ENCODE measurements at places on chromosomes 2 and 18. TPM values are rescaled to one million over a fixed set of nuclear protein-coding genes. Genes with fewer than 3 reads are reported as not detected.

DNA sequence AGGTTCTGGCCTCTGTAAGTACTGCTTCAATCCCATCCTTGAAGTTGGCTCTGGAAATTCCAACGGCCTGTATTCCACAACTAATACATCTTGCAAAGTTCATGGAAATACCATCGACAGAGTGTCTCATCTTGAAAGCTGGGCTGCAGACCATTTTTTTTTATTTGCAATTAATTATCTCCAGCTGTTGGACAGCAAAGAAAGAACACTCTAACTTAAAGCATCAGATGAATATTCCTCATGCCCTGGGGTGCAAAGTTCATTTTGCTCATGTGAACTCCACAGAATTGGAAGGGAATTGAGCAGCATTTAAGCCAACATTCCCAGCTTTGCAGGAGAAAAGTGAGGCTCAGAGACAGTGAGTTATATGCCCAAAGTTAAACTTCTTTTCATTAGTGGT lies 96.5 kb upstream of the PIEZO2 start:
- no peak for DNase-seq

The FHOD3 gene
- total RNA-seq, result not detected

DNA sequence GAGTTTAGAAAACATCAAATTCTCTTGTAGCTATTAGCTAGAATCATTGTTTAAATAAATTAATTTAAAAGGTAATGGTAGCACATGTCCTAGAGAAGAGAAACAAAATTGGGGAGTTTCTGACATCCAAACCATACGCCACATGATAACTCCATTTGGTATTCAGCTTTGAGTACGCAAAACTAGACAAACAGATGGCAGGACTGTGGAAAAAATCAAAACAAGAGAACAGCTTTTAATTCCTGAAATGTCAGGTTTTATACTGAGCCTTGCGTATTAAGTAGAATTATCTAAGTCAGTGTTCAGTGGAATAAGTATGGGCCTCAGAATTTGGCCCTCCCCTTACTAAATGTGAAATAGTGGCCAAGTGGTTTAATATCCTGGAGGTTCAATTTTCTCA lies 82.4 kb upstream of the PDE1A start:
- no peak for DNase-seq

- DNase-seq, result no peak
These were observed 94.0 kb upstream of the SULT1C3 start for GRCh38 chr2:108145557-108146326.

DNA sequence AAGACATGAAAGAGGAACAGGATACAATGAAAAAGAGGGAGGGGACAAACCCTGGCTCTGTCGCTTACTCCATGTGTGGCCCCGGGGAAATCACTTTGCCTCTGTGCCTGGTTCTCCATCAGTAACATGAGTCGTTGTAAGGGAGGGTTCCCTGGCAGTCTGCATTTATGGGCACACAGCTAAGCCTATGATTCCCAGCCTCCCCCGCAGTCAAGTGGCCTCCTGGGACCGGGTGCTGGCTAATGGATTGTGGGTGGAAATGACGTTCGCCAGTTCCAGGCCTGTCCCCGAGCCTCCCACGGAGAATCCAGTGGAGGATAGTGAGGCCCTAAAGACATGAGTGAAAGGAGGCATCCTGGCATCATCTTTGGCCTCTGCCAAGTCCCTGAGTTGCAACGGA lies 42.7 kb downstream of the SFXN5 start:
- DNase-seq, result no peak

DNA sequence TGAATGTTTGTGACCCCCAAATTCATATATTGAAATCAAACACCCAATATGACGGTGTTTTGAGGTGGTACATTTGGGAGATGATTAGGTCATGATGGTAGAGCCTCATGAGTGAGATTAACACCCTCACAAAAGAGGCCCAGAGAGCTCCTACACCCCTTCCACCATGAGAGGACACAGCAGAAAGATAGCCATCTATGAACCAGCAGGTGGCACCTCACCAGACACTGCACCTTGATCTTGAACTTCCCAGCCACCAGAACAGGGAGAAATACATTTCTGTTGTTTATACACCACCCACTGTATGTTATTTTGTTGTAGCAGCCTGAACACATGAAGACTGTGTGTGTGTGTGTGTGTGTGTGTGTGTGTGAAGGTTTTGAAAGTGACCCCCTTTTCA lies 58.1 kb downstream of the ST3GAL5 start:
- no peak for DNase-seq

- no peak for DNase-seq
These were observed 28.1 kb upstream of the SATB2 start for GRCh38 chr2:199485732-199486335.

- DNase-seq, result no peak
These were observed 3.0 kb downstream of the PAX8 start for GRCh38 chr2:113275556-113276215.

The LOXHD1 gene
- total RNA-seq, result not detected

DNA sequence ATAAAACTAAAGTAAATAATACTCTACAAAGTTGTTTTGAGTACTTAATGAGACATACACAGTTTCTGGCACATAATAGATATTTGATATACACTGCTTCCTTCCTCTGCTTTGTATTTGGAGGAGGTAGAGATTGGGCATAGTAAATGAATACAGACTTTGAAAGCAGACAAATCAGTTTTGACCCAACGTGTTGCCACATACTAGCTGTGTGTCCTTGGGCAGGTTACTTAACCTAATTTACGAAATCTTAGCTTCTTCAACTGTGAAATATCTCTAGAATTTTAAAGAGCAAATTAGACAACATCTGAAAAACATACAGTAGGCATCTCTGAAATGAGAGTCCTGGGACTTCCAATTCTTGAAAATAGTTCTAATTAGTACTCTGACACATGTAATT lies 425.4 kb downstream of the TGIF1 start:
- DNase-seq, result no peak

The LRP2 gene
- not detected for total RNA-seq

DNA sequence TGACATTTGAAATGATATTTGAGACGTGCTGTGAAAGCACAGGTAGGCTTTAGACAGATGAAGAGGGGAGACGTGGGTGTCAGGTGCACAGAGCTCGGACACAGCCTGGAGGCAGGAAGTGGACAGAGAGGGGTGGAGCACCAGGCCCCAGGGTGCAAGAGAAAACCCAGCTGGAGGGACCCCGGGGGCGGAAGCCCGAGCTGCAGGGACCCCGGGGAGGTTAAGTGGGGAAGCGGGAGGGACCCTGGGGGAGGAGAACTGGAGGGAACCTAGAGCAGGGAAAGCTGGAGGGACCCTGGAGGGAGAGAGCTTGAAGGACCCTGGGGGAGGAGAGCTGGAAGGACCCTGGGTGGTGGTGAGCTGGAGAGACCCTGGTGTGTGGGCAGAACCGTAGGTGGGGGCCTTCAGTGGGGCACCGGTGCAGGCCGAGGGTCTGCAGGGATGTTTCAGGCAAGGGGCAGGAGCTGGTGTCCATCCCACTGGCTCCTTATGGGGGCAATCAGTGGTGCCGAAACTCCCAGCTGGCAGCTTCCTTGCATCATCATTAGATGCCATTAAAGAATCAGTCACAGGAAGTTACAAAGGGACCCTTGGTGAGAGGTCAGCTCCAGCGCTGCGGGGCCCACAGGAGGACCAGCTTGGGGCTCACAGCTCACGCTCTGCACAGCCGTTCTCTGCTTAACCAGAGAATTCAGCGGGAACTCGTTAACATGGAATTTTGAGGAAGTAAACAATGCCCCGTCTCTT lies 246.6 kb downstream of the EIPR1 start:
- DNase-seq, result no peak

GRCh38 chr2:224083638-224084037 lies 44.6 kb upstream of the SERPINE2 start:
- DNase-seq, result no peak

The SP9 gene
- total RNA-seq, result not detected

GRCh38 chr2:174606336-174606735 lies 8.7 kb upstream of the WIPF1 start:
- no peak for DNase-seq

The SCN9A gene
- 1.0 TPM for total RNA-seq

The SLC30A3 gene
- not detected for total RNA-seq

GRCh38 chr2:148531235-148531634 lies 113.3 kb upstream of the EPC2 start:
- no peak for DNase-seq

The MALL gene
- not detected for total RNA-seq

- DNase-seq, result no peak
These were observed 35.8 kb downstream of the SKOR2 start for GRCh38 chr18:47215554-47216138.

- peak; percentile 99 for DNase-seq
These were observed 454 bp upstream of the HDAC4 start for GRCh38 chr2:239401067-239401880.

DNA sequence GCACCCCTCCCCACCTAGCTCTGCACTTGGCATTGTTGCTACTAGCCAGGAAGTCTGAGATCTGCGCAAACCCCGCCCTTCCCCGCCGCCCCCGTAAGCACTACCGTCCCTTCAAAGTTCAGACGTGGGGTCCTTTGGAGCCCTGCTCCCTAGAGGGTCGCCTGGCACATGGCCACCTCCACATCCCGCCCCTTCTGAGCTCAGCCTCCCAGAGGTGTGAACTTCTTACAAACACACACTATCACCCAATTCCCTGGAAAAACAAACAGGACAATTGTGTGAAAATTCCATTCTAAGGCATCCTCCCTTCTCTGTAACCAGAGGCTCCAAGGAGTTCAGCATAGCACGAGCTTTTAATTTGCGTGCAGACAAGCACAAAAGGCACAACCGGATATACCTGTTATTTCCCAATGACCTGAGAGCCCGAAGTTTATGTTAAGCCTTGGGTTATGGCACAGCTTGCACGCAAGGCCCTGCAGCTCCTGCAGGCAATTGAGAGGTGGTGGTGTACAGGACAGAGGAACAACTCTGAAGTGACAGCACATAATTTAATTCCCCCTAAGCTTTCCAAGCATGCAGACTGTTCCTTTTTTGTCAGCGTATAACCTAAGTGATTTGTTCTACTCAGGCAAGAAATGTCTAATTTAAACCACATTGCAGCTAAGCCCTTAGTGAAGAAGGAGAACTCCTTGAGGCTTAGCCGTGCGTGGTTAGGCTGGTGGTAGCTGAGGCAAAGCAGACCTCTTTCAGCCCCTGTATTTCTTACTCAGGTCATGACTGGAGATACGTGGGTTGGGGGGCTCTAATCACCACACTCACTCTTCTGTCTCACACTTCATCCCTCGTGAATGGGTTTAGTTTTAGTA lies 20.3 kb upstream of the CYP1B1 start:
- DNase-seq, result no peak

GRCh38 chr2:122031544-122032263 lies 276.3 kb downstream of the TSN start:
- DNase-seq, result peak; percentile 44

DNA sequence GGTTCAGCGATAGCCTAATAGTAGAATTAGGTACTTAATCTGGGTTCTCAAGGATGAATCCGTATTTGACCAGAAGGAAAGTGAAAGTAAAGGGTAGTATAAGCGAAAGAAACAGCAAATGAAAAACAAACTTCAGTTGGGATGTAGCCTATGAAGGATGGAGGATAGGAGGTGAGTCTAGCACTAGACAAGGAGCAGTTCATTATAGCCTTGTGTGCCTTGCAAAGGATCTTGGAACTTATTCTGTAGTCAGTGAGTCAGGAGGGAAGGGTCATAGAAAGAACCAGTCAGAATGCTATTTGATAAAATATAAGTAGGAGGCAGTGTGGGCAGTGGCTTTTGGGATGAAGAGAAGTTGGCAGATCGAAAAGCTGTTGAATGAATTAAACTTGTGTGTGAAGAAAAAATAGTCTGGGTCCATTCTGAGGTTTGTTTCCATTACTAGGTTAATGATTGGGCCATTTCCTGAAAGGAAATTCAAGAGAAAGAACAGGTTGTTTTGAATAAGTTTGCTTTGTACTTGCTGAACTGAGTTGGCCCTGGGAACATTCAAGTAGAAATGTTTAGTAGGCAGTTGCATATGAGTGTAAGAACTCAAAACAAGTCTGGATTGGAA lies 48.5 kb downstream of the ANKRD12 start:
- no peak for DNase-seq

GRCh38 chr2:118003396-118003824 lies 10.5 kb downstream of the CCDC93 start:
- DNase-seq, result peak; percentile 73

DNA sequence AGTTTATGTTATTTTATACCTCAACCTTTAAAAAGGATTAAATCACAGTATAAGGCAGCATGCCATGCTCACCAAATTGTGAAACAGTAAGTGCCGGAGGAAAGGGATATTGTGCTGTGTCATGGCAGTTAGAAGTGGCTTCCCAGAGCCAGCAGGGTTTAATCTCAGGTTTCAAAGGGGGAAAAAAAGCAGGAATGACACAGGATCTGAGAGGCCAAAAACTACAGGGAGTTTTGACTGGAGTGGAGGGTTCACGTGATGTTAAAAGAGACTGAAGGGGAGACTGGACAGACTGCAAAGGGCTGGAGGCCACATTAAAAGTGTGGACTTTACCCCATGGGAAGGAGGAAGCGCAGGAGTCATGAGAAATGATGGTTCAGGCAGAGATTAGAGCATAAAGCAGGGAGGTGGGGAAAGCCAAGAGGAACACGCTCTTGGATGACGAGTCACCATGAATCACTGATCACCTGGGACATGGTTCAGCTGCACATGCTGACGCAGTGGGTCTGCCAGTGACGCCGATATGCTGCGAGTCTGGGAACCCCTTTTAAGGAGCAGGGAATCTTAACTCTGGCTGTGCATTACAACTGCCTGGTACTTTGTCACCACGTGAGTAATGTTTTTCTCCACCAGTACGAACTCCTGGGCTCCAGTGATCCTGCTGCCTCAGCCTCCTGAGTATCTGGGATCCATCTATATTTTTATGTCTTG lies 6.1 kb downstream of the CHMP1B start:
- DNase-seq, result no peak

GRCh38 chr2:185417688-185418087 lies 320.9 kb upstream of the FSIP2 start:
- no peak for DNase-seq

- no peak for DNase-seq
These were observed 281.1 kb downstream of the ZNF516 start for GRCh38 chr18:76213991-76214390.

DNA sequence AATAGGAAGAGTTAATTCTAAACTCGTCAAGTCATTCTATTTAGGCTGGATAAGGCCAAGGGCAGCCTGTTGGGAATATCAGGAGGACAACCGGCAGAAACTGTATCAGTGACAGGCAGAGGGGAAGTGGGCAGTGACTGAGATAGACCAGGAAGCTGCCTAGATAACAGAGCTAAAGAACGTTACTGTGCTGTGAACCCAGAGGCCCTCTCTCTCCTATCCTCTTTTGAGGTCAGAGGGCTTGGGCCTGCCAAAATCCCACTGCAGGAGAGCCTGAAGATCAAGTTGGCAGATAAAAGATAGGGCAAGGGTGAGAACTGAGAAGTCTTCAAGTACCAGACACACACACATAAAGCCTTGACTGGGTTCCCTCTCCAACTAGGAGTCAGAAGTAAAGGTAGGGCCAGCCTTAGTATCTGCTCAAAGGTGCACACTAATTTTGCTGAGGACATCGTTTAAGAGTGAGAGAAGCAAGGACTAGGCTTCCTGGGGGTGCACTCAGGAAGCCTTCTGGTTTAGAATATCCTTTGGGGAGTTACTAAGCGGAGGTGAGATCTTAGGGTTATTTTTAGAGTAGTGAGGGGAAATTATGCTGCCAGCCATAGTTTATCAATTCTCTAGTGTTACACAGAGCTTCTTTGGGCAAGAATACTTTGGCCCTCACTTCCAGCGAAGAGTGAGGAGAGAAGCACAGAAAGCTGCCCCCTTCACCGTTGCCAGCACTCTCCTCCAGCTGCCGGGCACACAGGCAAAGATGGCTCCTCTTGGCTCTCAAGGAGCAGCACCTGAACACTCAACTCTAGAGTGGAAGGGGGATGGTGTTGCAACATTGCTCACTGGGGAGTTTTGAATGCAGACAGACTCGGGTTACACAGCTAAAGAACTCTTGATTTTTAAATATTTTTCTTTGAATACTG lies 9.8 kb downstream of the CAVIN2 start:
- no peak for DNase-seq

All from natural killer cell treated with Interleukin-12 subunit alpha and Interleukin-12 subunit beta and Interleukin-15 and Interleukin-18, amount 100 ng/mL, for 72 hours (primary cell).